ENCODE measurements at places on chromosomes 7 and 10.

- no peak for DNase-seq
These were observed 47.4 kb upstream of the CFAP46 start for GRCh38 chr10:132989476-132990415.

GRCh38 chr7:94632338-94633013, 23.5 kb downstream of the SGCE start:
- no peak for DNase-seq

DNA sequence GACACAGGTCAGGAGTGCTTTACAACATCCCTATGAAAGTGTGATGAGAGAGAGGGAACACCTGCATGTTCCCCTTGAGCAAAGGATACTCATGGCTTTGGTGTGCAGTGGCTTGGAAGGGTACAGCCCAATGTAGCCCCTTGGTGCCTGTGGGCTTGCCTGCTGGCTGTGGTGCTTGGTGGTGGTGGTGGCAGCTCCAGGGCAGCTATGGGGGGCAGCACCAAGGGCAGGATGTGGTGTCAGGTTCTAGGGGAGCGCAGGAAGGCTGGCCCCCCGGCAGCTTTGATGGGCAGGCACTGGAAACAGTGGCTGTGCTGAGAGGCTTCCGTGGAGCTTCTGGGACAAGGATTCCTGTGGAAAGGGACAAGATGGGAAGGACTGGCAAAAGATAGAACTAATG, 464.0 kb upstream of the ZMIZ1 start:
- DNase-seq: no peak

DNA sequence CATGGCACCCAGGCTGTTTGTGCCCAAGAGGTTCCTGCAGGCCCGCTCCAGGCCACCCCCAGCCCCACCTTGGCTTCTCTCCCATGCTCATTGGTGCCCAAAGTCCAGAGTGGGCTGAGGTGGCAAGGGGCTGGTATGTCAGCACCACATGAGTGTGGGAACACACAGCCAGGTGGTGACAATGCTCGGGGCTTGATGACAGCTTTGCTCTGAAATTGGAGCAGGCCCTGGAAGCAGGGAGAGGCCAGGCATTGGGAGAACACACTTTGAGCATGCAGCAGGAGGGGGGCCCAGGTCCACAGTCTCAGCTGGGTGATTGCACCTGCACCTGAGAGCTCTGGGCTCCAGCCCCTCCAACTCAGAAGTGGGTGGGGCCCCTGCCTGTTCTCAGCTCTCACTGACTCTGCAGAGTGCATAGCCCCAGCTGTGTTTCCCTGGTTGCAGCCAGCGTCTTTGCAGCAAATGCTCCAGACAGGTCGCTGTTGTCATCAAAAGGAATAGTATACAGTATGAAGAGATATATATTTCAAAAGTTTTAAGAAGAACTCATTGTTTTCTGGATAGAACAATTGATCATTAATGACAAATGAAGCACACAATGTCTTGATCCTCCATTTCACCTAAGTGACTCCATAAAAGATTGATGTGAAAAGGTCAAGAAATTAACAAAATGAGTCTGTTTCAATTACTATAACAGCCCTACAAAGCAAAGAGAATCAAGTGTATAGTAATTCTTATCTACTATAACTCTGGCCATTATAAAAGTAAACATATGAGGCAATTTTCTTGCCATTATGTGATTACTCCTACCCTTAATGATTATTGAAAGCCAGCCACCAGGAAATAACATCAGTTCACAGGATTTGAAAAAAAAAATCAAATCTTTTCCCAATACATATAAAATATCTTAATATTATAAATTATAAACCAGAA, 848.1 kb downstream of the PCDH15 start:
- DNase-seq: no peak

DNA sequence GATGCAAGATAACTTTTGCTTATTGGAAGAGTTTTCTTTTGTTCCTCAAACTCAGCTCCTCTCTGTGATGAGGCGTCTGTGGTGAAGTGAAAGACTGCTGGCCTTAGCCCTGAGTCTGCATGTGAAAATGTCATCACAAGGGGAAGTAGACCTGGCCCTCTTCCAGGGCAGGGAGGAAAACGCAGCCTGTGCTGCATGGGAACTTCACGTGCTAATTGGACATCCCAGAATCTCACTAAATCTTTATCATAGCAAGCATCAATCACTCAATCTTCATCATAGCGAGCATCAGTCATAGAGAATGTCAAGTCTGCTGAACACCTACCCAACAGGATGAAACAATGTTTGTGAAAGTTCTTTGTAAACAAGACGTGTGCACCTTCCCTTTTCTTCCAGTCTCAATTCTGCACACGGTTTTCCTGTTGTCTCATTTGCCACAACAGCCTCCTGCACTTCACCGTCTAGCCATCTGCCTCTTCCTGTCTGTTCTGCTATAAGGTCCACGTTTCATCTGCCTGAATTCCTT, 314.6 kb downstream of the FRMD4A start:
- no peak for DNase-seq

GRCh38 chr10:117170244-117170643, 27.0 kb upstream of the KCNK18 start:
- no peak for DNase-seq

DNA sequence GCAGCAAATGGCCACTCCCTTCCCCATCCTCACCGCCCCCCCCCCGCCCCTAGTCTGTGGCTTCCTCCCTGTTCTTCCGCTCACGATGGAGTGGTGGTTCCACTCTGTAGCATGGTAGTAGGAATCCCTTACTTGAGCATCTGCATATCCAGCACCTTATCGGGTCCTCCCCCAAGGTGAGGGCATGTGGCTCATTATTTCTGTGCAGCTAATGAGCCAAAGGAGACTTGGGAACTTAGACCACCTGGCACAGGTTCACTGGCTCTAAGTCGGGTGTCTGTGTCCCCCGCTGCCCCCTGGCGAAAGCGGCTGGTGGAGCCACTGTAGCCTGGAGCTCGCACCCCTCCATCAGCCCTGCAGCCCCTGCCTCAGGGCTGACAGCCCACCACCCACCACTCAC, 22.8 kb upstream of the GPR26 start:
- DNase-seq: no peak

- no peak for DNase-seq
These were observed 83.7 kb downstream of the C10orf105 start for GRCh38 chr10:71635867-71636266.

DNA sequence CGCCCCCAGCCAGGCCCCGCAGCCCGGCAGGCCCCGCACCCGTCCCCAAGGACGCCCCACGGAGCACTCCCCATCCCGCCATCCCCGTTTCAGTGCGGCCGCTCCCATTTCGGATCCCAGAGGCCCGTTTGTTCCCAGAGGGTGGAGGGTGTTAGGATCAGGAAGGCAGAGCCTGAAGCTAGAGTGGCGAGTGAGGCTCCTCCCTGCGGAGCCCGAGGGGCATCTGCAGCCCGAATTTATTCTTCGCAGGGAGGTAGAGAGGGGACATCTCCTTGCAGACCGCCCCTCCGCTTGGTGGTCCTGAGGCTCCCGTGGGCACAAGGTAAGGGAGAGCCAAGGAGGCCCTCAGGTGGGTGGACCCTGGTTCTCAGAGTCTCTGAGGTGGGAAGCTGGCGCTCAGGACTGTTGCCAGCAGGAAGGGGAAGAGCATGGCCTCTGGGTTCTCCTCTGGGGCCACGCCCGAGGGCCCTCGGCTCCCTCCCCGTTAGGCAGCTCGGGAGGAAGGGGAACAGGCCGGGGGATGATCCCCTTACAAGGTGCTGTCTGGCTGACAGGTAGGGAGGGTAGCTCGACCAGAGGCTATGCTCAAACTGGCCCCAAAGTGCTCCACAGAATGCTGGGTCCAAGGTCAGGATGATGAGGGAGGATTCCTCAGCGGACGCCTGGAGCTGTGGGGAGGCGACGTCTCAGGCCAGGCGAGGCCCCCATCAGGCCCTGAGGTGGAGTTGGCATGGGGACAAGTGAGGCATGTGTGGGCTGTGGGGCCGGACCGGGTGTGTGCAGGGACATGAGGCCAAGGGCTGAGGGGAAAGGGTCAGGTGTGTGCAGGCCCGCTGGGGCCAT, 17.4 kb downstream of the POLL start:
- DNase-seq: peak; percentile 53

GRCh38 chr7:155477476-155477875, 19.5 kb downstream of the EN2 start:
- DNase-seq: no peak

DNA sequence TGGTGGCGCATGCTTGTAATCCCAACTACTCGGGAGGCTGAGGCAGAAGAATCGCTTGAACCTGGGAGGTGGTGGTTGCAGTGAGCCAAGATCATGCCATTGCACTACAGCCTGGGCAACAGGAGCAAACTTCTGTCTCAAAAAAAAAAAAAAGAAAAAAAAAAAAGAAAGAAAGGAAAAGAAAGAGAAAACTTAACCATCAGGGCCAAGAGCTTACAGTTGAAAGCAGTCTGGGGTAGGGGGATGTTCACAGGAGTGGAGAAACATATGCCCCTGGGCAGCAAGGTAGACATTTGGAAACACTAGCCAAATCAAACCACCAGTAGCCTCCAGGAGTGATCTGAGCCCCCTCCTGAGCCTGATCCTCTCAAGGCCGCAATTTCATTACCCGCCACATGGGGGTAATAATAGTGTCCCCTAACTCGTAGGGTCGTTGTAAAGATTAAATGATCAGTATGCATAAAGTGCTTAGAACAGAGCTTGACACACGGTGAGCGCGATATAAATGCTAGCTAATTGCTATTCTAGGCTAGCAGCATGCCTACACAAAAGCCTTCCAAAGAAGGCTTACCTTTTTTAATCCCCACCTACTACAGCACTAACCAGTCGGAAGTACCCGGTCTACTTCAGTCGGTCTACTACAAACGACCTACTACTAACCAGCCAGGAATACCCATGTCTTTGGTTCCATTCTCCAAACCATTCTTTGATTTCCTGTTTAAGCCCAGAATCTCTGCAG, 274.3 kb upstream of the NEBL start:
- DNase-seq: no peak

- no peak for DNase-seq
These were observed 83.7 kb downstream of the EPC1 start for GRCh38 chr10:32263300-32263699.

- no peak for DNase-seq
These were observed 253.1 kb upstream of the RHOBTB1 start for GRCh38 chr10:61197057-61197456.

- DNase-seq: no peak
These were observed 99.8 kb downstream of the ATE1 start for GRCh38 chr10:121828045-121828444.

- no peak for DNase-seq
These were observed 435.0 kb downstream of the POM121L12 start for GRCh38 chr7:53470336-53470970.

- peak; percentile 35 for DNase-seq
These were observed 45.5 kb downstream of the VOPP1 start for GRCh38 chr7:55526770-55527169.

DNA sequence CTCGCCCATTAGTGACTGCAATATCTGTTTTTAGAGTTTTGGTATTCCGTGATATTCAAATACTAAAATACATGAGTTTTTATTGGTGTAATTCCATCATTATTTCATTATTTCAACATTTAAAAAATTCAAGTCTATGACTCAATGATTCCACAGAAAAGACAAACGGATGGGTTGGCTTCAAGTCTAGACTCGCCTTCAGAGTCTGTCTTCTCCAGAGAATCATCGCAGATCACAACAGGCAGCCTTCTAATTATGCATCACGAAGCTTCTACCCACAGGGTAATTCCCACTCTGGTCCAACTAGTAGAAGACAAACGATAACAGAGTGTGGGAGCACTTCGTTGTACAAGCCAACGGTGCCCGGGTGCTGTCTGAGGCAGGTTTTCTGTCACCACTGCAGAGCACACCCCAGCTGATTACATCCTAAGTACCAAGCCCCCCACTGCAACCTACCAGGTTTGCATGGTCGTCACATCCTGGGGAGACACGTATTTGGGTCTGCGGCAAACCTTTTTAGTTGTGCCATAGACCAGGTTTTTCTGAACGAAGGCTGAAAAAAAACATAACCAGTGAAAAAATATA, 28.9 kb downstream of the PARP12 start:
- DNase-seq: no peak

DNA sequence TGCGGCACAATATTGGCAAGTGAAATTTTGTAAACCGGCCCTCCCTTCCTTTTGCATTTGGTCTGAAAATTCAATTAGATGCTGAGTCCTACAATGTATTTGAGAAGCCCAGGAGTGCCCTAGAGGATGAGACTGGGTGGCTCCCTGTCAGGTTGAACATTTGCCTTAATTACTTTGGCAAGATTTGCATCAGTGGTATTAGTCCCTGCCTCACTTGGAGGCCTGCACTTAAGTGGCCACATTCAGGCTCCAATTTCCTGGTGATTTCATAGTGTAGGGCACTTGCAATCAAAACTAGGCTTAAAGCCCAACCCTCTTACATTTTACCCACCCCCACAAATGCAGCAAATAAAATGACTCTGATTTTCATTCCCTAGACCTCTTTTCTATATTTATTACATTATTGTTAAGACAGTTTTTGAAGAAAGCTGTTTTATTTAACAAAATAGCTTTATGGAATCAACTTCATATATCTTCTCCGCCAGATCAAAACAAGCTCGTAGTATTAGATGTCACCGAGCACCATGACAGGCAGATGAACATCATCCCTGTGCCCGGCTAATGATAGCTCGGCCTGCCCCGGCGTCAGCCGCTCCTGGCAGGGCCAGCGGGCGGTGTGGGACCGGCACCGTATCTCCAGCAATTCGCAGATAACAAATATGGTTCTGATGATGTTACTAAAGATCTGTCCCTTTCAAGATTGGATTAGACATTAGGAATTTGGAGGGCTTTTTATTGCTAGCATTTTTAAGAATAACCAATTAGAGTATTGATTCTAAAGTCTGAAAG, 73.6 kb downstream of the EGFR start:
- DNase-seq: no peak

- DNase-seq: no peak
These were observed 59.5 kb upstream of the CDCA7L start for GRCh38 chr7:22005151-22005550.

DNA sequence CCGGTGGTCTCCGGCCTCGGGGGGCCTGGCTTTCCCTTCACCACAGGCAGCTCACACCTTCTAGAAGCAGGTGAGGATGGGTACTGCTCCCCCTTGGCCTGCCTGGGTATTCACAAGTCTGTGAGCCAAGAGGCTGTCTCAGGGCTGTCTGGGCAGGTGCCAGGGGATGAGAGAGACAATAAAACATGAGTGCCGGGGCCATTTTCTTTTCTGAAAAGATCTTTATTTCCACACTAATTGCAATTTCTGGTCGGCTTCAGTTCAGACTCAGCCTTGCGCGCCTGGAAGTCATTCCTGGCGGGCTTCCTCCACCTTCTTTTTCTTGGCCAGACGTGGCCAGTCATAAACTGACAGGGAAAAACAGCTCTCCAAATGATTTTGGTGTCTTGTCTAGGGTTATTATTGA, 171.2 kb downstream of the ARHGAP12 start:
- DNase-seq: no peak

DNA sequence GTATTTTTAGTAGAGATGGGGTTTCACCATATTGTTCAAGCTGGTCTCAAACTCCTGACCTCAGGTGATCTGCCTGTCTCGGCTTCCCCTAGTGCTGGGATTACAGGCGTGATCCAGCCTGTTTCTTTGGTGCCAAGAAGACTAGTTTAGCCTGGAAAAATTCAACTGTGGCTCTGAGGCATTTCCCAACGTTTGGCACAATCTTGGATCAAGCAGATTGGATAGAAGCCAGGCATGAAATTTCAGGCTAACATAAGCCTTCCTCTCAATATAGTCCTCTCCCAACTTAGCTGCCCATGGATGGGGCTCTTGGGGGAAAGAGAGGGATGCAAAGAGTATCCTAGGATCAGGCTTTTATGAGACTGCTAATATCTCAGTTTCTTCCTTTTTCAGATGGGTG, 53.8 kb downstream of the APBB1IP start:
- no peak for DNase-seq

GRCh38 chr10:98285416-98285815, 17.4 kb upstream of the LOXL4 start:
- DNase-seq: no peak

- DNase-seq: peak; percentile 78
These were observed 98.5 kb downstream of the ARHGAP22 start for GRCh38 chr10:48506147-48506917.

All from GDM1 (cell line).